HFFc6 (cell line): ENCODE measurements at places on chromosomes 13 and 19. TPM values are rescaled to one million over a fixed set of nuclear protein-coding genes. Genes with fewer than 3 reads are reported as not detected.
A peak's percentile ranks its signal among the peaks of the same experiment; 100 is the strongest.

- no peaks in the 10 kb centered on the region for H3K36me3 ChIP-seq
- H3K27me3 ChIP-seq, result peaks cover 15% of the 10 kb centered on the region
- no peaks in the 10 kb centered on the region for H3K4me1 ChIP-seq
- no peak for DNase-seq
- H3K4me3 ChIP-seq, result no peak overlapping the region
Observed at GRCh38 chr19:50204081-50204428, 633 bp downstream of the MYH14 start.

GRCh38 chr19:30634131-30634830, 262.1 kb downstream of the ZNF536 start:
- no peaks in the 10 kb centered on the region; the same call in 1 of the 2 replicates for H3K36me3 ChIP-seq
- peaks cover 2% of the 10 kb centered on the region for H3K27me3 ChIP-seq
- H3K4me3 ChIP-seq, result no peak overlapping the region
- no peak for DNase-seq

DNA sequence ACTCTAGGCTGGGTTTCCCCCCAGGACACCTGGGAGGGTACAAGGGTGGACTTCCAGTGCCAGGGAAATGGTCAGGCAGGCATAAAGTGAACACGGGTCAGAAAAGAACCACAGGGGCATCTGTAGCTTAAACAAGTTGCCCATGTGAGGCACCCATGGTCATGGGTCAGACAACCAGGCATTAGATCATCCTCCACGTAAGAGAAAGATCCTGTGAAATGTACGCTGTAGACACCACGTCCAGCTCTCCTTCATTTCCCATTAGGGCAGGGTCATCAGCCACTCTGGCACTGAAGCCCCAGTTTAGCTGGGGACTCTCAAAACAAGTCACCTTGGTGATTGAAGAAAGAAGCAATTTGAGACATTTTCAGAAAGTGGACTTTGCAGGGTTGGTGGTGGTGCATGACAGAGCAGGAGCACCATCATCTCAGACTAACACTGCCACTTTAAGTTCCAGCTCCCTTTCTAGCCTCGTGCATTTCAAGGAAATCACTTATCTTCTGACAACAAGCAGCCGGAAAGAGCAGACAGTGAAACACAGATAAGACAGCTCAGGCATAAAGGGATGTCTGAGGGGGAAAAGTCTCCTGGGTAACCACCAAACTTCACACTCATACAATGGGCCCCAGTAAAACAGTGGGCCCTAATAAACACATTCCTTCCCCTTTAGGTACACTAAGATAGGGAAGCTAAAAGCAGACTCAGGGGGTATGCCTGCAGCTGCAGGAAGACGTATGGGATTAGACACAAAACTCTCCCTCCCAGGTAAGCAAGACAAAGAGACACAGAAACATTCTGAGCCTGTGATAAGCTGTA, 16.1 kb upstream of the SIGLEC6 start:
- no peaks in the 10 kb centered on the region for H3K36me3 ChIP-seq
- no peak overlapping the region for H3K4me3 ChIP-seq
- peaks cover 5% of the 10 kb centered on the region; the same call in 1 of the 2 replicates for H3K27me3 ChIP-seq
- H3K4me1 ChIP-seq, result peaks cover 21% of the 10 kb centered on the region

GRCh38 chr19:16148443-16149229, 5.2 kb downstream of the HSH2D start:
- peaks cover 16% of the 10 kb centered on the region for H3K27me3 ChIP-seq
- no peak for DNase-seq
- H3K36me3 ChIP-seq, result no peaks in the 10 kb centered on the region
- peaks cover 6% of the 10 kb centered on the region; the same call in 1 of the 2 replicates for H3K4me1 ChIP-seq
- H3K4me3 ChIP-seq, result no peak overlapping the region

UCHL3 gene
- total RNA-seq, result 52.9 to 64.0 TPM (median 59.5 TPM) in 3 replicates

- H3K27me3 ChIP-seq, result no peaks in the 10 kb centered on the region
- no peaks in the 10 kb centered on the region for H3K4me1 ChIP-seq
- no peak overlapping the region for H3K4me3 ChIP-seq
- no peak overlapping the region for H3K27ac ChIP-seq
- H3K36me3 ChIP-seq, result no peaks in the 10 kb centered on the region
- no peak for DNase-seq
Observed at GRCh38 chr13:86445206-86445605, 646.0 kb upstream of the SLITRK6 start.

RFX1 gene
- total RNA-seq, result 12.8 and 13.2 TPM in 2 replicates

DNA sequence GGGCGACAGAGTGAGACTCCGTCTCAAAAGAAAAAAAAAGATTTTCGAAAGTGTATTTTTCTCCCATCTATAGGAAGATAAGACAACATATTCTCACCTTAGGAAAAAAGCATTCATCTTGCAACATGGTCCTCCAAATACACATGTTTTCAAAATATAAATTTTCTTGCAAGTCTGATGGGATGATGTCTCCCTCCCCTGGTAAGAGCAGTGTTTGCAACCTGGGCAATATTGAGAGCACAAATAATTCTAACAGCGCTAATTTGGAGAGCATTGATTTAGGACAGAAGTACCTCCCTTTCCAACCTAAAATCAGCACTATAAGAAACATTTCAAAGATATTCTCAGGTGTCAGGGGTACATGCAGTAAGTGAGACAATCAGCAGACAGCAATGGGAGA, 61.0 kb upstream of the SHISA2 start:
- no peaks in the 10 kb centered on the region for H3K4me1 ChIP-seq
- H3K4me3 ChIP-seq, result no peak overlapping the region
- H3K36me3 ChIP-seq, result no peaks in the 10 kb centered on the region
- peaks cover 10% of the 10 kb centered on the region; the same call in 1 of the 2 replicates for H3K27me3 ChIP-seq
- no peak for DNase-seq

- no peak for DNase-seq
- peaks cover 28% of the 10 kb centered on the region for H3K36me3 ChIP-seq
- peaks cover 3% of the 10 kb centered on the region for H3K27me3 ChIP-seq
- peak overlapping the region; percentile 99 for H3K27ac ChIP-seq
- peak overlapping the region; percentile 93 for H3K4me3 ChIP-seq
Observed at GRCh38 chr19:13023656-13024055, 28.4 kb downstream of the NFIX start.

DNA sequence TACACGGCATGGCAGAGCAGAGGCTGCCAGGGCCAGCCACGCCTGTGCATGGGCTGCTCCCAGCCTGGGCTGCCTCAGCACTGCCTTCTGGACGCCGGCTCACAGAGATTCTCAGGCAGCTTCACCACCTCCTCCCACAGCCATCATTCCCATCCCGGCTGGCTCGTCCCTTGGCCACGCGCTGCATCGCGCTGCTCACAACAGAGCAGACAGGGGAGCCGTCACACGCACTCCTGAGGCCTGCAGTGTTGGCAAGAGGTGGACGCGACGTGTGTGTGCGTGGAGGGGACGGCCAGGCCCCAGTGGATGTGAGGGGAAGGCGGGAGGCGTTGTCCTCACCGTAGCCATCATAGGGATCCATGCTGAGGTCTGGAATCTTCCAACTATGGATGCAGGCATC, 7.6 kb upstream of the PRKD2 start:
- peaks cover 4% of the 10 kb centered on the region; the same call in 1 of the 2 replicates for H3K4me1 ChIP-seq
- H3K27ac ChIP-seq, result no peak overlapping the region
- peaks cover 14% of the 10 kb centered on the region for H3K36me3 ChIP-seq
- H3K4me3 ChIP-seq, result no peak overlapping the region
- no peak for DNase-seq
- no peaks in the 10 kb centered on the region; the same call in 1 of the 2 replicates for H3K27me3 ChIP-seq

- no peak for DNase-seq
- H3K36me3 ChIP-seq, result peaks cover 3% of the 10 kb centered on the region; the same call in 1 of the 2 replicates
- H3K27me3 ChIP-seq, result no peaks in the 10 kb centered on the region; the same call in 1 of the 2 replicates
- no peak overlapping the region for H3K4me3 ChIP-seq
- H3K4me1 ChIP-seq, result no peaks in the 10 kb centered on the region
Observed at GRCh38 chr19:15649526-15649925, 8.8 kb downstream of the CYP4F3 start.

MYO1F gene
- 0.11 to 0.19 TPM (median 0.18 TPM) in 3 replicates for total RNA-seq

USHBP1 gene
- total RNA-seq, result not detected in 3 replicates

C5AR2 gene
- total RNA-seq, result not detected in 3 replicates

CRX gene
- total RNA-seq, result not detected in 3 replicates

- H3K36me3 ChIP-seq, result peaks cover 25% of the 10 kb centered on the region
- H3K27ac ChIP-seq, result no peak overlapping the region
- peaks cover 43% of the 10 kb centered on the region for H3K4me1 ChIP-seq
Observed at GRCh38 chr19:55681131-55682092, 6.4 kb downstream of the EPN1 start.

GRCh38 chr13:48559638-48560320, 26.9 kb upstream of the RCBTB2 start:
- peaks cover 31% of the 10 kb centered on the region for H3K4me1 ChIP-seq
- H3K4me3 ChIP-seq, result no peak overlapping the region
- no peak overlapping the region for H3K27ac ChIP-seq
- no peak for DNase-seq

EBI3 gene
- 0.32 to 1.0 TPM (median 0.59 TPM) in 3 replicates for total RNA-seq

DNA sequence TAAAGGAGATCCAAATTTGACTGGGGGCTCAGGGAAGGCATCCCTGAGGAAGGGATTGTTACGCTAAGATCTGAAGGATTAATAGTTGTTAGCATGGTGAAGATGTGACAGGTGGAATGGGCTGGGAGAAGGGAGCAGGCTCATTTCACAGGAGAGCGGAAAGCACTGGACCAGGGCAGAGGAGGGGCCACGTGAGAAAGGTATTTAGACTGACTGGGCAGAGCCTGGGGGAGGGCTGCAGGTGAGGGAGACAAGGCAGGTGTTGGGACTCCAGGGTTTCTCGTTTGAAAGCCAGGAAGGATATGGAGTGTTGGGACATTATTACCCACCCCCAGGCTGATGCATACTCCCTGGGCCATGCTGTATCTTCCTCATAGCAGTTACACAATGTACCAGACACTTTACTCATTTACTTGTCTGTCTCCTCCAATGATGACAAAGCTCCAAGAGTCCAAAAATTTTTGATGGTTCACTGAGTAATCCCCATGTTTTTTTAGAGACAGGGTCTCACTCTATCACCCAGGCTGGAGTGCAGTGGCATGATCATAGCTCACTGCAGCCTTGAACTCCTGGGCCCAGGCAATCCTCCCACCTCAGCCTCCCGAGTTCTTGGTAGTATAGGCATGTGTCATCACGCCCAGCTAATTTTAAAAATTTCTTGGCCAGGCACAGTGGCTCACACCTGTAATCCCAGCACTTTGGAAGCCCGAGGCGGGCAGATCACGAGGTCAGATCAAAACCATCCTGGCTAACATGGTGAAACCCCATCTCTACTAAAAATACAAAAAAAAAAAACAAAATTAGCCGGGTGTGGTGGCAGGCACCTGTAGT, 2.3 kb downstream of the TRAPPC6A start:
- no peak for DNase-seq
- H3K4me3 ChIP-seq, result no peak overlapping the region
- H3K4me1 ChIP-seq, result peaks cover 39% of the 10 kb centered on the region
- peaks cover 8% of the 10 kb centered on the region for H3K27me3 ChIP-seq
- H3K27ac ChIP-seq, result peak overlapping the region; percentile 30; the same call in 1 of the 2 replicates
- no peaks in the 10 kb centered on the region for H3K36me3 ChIP-seq

GRCh38 chr13:43905435-43906031, 25.8 kb downstream of the LACC1 start:
- DNase-seq, result peak; percentile 60
- H3K27me3 ChIP-seq, result peaks cover 12% of the 10 kb centered on the region; the same call in 1 of the 2 replicates
- H3K27ac ChIP-seq, result no peak overlapping the region
- no peaks in the 10 kb centered on the region for H3K36me3 ChIP-seq
- H3K4me1 ChIP-seq, result peaks cover 10% of the 10 kb centered on the region
- no peak overlapping the region for H3K4me3 ChIP-seq

DNA sequence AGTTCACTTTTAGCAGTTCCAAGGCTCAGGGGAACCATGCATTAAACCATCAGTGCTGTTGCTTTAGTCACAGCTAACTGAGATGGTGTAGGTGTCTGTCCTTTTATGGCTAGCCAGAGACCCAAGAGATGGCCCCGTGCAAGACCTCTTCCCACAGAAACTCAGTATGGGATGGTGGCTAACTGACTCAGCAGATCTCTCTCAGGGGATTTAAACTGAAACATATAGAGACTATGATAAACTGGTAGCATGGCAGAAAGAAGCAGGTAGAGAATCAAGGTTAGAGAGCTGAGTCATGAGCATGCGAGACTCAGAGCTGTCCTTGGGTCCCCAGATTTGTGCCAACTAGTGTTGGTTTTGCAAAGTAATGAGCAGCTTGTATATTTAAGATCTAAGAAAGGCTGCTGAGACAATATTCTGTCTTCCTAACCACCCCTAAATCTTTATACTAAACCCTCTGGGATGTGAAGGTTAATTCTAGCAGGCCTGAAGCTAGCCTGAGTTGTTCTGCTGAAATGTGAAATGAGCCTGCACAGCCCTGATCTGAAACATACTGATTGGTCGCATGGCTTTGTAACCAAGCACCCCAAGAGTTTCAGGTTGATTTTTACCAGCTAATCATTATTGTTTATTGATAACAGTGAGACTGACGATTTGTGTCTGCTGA, 6.5 kb upstream of the SCEL start:
- H3K27me3 ChIP-seq, result no peaks in the 10 kb centered on the region
- no peak overlapping the region for H3K27ac ChIP-seq
- no peaks in the 10 kb centered on the region for H3K4me1 ChIP-seq
- no peak overlapping the region for H3K4me3 ChIP-seq
- H3K36me3 ChIP-seq, result no peaks in the 10 kb centered on the region

DNA sequence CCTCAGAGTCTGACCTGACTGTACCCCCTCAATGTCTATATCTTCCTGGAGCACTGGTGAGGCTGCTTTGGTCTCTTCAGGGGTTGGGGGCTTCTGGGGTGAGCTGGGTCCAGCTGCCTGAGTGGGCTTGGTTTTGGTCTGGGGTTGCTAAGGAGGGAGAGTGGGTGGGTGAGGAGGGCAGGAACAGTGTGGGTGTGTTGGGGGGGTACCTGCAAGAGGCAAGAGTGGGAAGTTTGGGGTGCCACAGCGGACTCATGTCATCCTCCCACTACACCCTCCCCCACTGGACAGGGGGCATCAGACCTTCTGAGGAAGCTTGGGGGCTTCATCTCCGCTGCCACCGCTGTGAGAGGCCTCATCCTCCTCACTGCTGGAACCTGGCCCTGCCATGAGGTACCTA, 13.6 kb downstream of the ZNF575 start:
- peaks cover 4% of the 10 kb centered on the region; the same call in 1 of the 2 replicates for H3K27me3 ChIP-seq
- H3K4me1 ChIP-seq, result no peaks in the 10 kb centered on the region
- DNase-seq, result no peak
- no peak overlapping the region for H3K4me3 ChIP-seq
- H3K36me3 ChIP-seq, result peaks cover 24% of the 10 kb centered on the region

PTBP1 gene
- 326 and 379 TPM in 2 replicates for total RNA-seq

DNA sequence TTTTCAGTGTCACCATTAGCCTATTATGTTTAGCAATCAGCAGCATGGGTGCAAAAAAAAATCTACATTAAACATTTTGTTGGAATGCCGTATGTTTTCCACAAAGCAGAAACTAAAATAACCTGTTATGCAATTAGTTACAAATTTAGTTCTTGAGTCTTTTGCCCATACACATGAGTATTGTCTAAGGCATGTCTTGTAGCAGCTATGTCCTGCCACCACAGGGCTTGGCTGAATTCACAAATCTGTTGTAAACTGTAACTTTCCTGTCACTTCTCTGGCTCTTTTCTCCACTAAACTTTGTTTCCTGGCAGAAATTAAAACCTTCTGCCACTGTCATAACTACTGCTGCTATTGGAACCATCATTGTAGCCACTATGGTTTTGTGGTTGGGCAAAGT, 277.9 kb upstream of the SPRY2 start:
- H3K4me3 ChIP-seq, result no peak overlapping the region
- H3K36me3 ChIP-seq, result no peaks in the 10 kb centered on the region
- H3K4me1 ChIP-seq, result no peaks in the 10 kb centered on the region
- DNase-seq, result no peak

ZNF723 gene
- not detected in 3 replicates for total RNA-seq
